ENCODE measurements at places on chromosomes 7 and 10.

DNA sequence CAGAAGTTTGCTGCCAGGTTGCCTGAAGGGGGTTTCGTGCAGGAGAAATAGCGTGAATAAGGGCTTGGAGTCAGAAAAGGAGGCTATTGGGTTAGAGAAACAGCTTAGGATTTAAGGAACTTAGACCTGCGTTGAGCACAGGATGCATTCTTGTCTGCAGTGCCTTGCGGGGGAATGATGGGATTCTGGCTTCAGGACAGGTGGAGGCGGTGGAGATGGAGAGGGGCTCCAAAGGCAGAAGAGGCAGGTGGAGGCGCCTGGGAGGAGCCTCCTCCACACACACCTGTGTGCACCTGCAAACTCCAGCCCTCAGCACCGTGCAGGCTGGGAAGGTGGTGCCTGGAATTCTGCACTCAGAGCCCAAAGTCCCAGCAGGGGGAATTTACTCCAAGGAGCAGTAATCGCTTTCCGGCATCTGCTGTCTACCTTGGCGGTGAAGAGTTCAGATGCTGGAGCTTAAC is 1.8 kb downstream of the CLIP2 start:
- DNase-seq = no peak

DNA sequence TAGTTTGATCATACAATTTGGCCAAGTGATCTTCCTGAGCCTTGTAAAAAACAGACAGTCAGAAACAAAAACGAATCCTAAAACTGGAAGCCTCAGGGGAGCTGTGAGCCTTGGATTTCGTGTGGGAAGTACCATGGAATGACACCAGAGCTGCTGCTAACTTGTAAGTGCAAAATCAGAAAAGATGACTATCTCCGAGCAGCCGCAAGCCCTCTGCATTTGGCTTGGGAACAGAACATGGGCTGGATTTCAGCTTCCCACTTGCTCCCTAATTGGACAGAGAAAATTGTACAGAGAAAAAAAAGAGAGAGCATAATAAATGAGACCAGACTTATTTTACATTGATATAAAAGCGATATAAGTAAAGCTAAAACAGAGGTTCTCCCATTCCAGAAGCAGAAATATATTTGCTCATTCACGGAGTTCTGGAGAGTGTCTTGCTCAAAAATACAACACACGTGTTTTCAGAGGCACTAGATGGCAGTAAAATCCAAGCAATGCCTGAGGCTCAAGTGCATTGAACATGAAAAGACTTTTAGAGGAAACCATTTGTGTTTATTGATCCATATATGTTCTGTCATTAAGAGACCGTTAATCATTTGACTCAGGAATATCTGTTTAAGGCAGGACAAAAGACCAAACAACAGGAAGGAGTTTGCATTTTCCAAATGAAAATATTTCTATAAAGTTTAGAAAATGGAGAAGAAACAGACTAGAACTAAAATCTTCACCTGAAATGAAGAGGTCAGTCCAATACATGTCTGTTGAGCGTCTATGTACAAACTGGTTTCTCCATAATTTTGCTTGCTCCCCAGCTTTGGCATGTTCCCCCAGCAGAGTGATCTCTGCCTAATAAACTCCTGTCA is 78.3 kb upstream of the SLC26A5 start:
- DNase-seq = peak; percentile 25

GRCh38 chr7:9498303-9498702 is 1064.9 kb downstream of the NXPH1 start:
- DNase-seq = no peak

DNA sequence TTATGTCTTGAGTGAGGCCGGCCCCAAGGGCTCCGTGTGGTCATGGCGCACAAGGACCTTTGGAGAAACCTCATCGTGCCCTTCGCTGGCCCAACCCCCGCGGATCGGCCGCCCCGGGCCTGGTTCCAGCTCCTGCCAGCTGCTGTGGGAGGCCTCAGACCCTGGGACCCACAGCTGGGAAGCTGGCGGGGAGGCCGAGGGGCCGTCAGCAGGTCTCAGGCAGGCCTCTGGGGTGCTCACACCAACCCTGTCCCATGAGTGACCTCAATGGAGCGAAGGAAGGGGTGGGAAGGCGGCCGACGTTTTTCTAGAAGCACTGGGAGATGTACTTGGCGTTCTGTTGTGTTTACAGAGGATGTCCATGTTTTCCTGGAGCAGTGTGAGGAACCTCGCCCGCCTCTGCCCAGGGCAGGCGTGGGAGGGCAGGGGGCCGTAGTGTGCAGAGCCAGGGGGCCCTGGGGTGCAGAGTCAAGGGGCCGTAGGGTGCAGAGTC is 18.6 kb upstream of the ADGRA1 start:
- DNase-seq = no peak

GRCh38 chr10:87092376-87092860 is 2.2 kb downstream of the GLUD1 start:
- DNase-seq = peak; percentile 37

GRCh38 chr7:130151591-130152492 is 53.4 kb downstream of the TMEM209 start:
- DNase-seq = peak; percentile 76

GRCh38 chr7:43942997-43943396 is 16.8 kb downstream of the UBE2D4 start:
- no peak for DNase-seq

GRCh38 chr10:45000138-45000751 is 478 bp upstream of the ZNF22 start:
- peak; percentile 74 for DNase-seq

DNA sequence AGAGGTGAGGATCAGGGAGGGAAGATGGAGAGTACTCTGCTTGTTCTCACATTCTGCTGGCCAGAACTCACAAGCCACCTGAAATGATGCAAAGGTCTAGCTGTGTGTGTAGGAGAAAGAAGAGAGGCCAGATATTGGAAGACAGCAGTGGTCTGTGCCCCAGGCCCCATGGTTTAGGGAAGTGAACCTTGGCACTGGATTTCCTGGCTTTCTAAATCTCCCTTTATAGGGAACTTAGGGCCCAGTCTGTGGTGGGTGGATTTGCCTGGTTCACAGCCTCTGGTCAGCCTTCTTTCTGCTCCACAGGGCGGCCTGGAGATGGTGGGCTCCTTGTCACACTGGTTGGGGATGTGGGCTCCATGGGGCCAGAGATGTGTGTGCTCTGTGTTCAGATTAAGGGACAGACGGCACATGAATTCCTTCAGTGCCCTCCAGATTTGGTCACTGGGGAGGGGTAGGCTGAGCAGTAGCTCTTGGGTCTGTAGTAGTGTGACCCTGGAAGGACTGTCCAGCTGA is 9.5 kb upstream of the SH2D4B start:
- no peak for DNase-seq

DNA sequence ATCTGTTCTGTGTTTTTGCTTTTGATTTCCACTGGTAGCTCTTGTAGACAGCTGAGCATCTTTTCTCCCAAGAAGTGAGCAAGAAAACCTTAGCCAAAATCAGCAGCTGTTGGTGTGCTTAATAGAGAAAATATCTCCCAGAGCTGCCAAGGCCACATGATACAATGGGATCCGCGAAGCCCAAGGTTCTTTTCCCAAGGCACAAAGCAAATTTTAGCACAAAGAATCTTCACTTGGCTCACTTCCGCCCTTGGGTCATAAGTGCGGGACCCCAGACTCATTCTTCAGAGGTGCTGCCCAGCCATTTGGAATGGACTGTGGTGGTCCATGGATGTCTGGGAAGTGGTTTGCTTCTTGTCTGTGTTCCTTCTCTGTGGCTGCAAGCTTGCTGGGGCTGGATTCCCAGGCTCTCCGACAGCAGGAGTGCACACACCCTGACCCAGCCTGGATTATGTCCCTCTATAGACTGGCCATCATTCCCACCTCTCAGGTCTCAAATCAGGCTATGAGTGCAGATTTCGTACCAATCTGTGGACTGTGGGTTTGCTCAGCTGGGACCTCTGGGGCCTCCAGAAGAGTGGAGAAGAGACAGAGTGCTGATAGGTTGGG is 93.0 kb upstream of the TMEM72 start:
- no peak for DNase-seq

DNA sequence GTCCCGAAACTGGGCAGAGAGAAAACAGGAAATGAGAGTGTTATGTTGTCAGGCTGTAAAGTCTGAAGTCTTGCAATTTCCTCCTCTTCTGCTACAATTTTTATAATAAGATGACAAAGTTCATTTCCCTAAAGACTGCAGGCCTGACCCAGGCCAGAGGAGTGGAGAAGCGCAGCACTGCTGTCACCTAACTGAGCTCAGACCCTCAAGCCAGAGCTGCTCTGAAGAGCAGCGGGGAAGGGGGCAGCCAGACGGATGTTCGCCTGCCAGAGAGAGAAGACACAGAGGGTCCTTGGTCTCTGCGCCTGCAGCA is 12.6 kb upstream of the AOAH start:
- DNase-seq = no peak

GRCh38 chr7:17855202-17855601 is 85.1 kb downstream of the SNX13 start:
- no peak for DNase-seq

GRCh38 chr10:72272689-72273409 is 875 bp upstream of the DDIT4 start:
- peak; percentile 98 for DNase-seq

DNA sequence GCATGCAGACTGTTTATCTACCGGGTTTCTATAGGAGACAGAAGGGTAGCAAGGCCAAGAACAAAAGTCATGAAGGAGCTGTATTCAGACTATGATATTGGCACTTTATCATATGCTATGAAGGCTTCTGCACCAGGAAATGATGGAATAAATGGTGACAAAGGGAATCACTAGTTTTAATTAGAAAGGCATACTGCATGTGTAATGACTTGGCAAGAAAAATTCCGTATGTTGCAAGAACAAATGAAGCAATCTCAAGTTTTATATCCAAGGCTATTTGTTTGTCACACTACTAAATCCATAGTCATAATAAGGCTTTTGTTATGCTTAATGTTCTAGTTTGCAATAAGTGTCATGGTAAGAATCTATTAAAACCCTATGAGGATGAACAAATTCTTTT is 230.9 kb downstream of the ZEB1 start:
- peak; percentile 78 for DNase-seq

DNA sequence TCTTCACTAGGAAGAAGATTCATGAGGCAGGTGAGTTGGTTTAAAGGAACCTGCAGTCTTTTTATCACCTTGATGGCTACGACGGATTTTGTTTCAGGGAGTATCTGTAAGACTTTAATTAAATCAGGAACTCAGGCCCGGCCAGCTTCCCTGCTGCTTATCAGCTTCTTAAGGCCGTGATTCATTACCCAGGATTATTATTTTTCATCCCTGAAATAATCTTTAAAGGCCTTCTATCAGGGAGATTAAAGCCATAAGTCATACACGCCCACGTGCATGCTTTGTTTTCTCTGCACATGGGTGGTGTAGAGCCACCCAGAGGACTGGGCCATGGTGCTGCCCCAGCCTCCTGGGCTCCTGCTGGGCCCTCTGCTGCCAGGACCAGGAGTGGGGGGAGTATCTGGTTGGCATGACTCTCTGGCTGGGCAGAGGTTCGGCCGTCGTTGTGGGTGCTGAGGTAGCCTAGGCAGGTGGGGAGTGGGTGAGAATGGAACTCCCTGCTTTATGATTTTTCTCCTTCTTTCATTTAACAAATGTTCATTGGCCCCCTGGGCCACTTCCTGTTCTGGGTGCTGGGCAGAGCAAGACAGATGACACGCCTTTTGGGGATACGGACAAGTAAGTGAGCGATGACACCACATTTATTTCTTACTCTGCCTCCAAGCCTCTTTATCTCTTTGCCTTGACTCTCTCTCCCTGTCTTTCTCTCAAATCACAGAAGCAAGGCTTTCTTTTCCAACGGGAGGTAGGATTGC is 39.0 kb upstream of the PCBD1 start:
- peak; percentile 89 for DNase-seq

DNA sequence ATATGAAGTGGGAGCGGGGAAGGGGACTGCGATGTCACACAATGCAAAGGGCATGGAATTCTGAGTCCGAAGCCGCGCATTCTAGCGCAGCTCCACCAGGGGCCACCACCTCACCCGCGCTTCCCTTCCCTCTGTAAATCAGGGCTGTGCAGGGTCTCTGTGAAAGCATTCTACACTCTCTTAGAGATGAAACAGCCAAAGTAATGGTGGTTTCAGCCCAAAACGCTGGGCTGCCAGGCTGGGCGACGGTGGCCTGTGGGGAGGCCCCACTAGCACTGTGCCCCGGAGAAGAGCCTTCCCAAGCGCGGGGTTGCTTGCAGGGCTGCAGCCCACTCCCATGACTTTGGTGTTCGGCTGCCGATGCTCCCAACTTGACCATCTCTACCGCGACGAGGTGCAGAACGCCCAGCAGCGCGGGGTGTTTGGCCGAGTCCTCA is 11.4 kb downstream of the ATG9B start:
- no peak for DNase-seq

GRCh38 chr10:71434760-71435394 is 38.2 kb downstream of the CDH23 start:
- no peak for DNase-seq

GRCh38 chr7:156440456-156440855 is 200.1 kb upstream of the RNF32 start:
- DNase-seq = no peak

DNA sequence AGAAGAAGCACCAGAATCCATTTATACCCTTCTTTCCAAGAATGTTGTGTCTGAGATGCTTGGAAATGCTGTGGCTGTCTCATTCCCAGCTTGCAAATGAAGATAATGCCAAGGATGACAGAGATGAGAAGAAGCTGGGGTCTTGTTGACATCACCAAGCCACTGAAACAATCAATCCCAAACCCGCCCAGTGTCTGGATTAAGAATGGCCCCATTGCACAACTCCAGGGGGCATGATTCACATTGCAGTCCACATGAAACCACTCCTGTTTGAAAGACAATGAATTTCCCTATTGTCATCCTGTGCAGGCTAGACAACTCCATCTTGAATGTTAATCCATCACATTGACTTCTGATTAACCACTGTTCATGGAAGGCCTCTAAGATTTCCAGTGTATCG is 28.6 kb downstream of the SORBS1 start:
- peak; percentile 3 for DNase-seq

GRCh38 chr7:132488634-132489302 is 87.5 kb downstream of the PLXNA4 start:
- no peak for DNase-seq

DNA sequence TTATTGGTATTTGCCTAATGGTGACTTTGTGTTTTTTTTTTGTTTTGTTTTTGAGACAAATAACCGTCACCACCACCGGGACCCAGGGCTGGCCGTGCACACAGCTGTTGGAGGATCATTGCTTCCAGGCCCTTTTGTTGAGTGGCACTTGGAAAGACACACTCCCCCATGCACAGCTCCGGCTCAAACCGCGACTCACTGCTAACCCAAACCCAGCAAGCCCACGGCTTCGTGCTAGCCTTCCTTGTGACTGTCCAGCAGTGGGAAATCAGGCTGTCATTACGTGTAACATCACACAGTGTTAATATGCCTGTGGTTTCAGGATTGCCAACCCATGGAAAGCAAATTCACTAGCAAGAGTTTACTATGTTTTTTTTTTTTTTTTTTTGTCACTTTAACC is 17.4 kb downstream of the BNIP3 start:
- DNase-seq = no peak

- peak; percentile 45 for DNase-seq
Observed at GRCh38 chr7:105678811-105679495, 97.7 kb upstream of the EFCAB10 start.

- no peak for DNase-seq
Observed at GRCh38 chr10:98384531-98385133, 30.4 kb downstream of the PYROXD2 start.
